ENCODE measurements at places on chromosomes 2 and 18. TPM values are rescaled to one million over a fixed set of nuclear protein-coding genes. Genes with fewer than 3 reads are reported as not detected.

DNA sequence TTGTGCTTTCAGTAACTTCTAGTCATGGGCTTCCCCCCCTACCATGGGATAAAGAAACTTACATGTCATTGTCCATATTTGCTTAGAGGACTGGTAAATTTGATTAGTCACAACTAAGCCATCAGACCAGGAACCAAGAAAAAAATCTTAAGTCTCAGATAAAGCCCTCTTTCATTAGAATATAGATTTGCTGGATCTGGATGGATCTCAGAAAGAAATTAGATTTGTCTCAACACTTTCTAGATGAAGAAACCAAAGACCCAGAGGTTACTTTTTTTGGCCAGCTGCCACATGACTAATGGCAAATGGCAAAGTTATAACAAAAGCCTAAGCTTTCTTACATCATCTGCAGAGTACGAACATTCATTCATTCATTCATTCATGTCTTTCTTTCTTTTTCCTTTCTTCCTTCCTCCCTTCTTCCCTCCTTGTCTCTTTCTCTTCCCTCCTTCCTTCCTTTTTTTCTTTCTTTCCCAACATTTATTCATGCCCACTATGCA lies 60.2 kb downstream of the CDCA7 start:
- no peaks in the 10 kb centered on the region for H3K36me3 ChIP-seq
- no peaks in the 10 kb centered on the region for H3K4me1 ChIP-seq
- no peak overlapping the region for H3K27ac ChIP-seq
- no peak overlapping the region for H3K4me3 ChIP-seq

GRCh38 chr2:181851726-181852125 lies 39.8 kb upstream of the ITPRID2 start:
- H3K27me3 ChIP-seq, result no peaks in the 10 kb centered on the region
- H3K36me3 ChIP-seq, result no peaks in the 10 kb centered on the region
- no peak for DNase-seq

DNA sequence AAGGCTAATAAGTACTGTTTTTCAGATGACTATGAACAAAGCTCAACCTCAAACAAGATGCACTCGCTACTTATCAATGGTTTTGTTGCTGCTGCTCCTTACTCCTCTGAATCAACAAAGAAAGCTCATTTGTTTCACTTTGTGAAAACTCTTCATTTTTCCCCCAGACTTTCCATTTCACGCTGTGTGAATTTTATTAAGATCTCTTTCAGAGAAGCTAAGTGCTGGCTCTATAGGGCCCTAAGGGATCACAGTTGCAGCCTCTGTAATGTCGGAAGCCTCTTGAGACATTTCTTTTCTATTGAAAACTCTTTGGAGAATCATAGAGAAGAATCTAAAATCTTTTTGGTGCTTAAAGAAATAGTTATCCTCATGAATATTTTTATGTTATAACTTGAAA lies 209.8 kb downstream of the CD226 start:
- H3K27ac ChIP-seq, result no peak overlapping the region
- no peaks in the 10 kb centered on the region for H3K27me3 ChIP-seq
- no peak for DNase-seq
- no peaks in the 10 kb centered on the region for H3K36me3 ChIP-seq
- H3K4me3 ChIP-seq, result no peak overlapping the region
- H3K4me1 ChIP-seq, result no peaks in the 10 kb centered on the region

GRCh38 chr18:61764381-61764780 lies 128.4 kb downstream of the RNF152 start:
- H3K36me3 ChIP-seq, result no peaks in the 10 kb centered on the region
- no peaks in the 10 kb centered on the region for H3K27me3 ChIP-seq
- H3K4me3 ChIP-seq, result no peak overlapping the region
- no peak for DNase-seq
- H3K4me1 ChIP-seq, result no peaks in the 10 kb centered on the region

DNA sequence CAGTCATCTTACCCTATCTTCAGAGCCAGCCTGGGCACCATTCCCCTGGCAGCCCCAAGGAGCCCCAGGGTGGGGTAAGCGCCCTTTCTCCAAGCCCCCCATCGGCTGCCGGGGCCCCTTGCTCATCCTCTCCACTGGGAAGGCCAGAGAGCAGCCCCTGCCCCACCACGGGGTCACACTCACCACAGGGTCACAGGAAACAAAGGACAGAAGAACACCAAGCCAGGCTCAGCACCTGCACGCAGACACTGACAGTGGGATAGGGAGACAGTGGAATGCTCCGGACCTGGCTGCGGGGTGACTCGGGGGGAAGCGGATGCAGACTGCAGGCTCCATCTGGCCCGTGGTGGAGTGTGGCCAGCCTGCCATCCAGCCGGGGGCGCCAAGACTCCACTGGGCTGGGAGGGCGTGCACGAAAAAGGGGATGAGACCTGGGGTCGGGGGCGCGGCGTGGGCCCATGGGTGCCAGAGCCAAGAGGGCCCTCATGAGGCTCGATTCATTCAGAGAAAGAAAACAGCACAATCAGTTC lies 21.1 kb downstream of the HDAC4 start:
- H3K27ac ChIP-seq, result no peak overlapping the region
- no peak for DNase-seq
- H3K4me3 ChIP-seq, result no peak overlapping the region
- H3K27me3 ChIP-seq, result no peaks in the 10 kb centered on the region
- H3K4me1 ChIP-seq, result peaks cover 15% of the 10 kb centered on the region

GRCh38 chr2:191618786-191619185 lies 59.1 kb upstream of the NABP1 start:
- no peaks in the 10 kb centered on the region for H3K27me3 ChIP-seq
- no peak overlapping the region for H3K4me3 ChIP-seq
- H3K36me3 ChIP-seq, result no peaks in the 10 kb centered on the region
- no peak overlapping the region for H3K27ac ChIP-seq

The RAPGEF4 gene
- total RNA-seq, result 8.8 TPM

The EPB41L3 gene
- 154 TPM for total RNA-seq

The TCF7L1 gene
- total RNA-seq, result 13.2 TPM

The KIAA2012 gene
- not detected for total RNA-seq

The MEP1B gene
- not detected for total RNA-seq

GRCh38 chr2:230496891-230497290 lies 80.9 kb downstream of the SP100 start:
- no peaks in the 10 kb centered on the region for H3K27me3 ChIP-seq
- H3K36me3 ChIP-seq, result peaks cover 19% of the 10 kb centered on the region
- no peaks in the 10 kb centered on the region for H3K4me1 ChIP-seq
- H3K4me3 ChIP-seq, result no peak overlapping the region

DNA sequence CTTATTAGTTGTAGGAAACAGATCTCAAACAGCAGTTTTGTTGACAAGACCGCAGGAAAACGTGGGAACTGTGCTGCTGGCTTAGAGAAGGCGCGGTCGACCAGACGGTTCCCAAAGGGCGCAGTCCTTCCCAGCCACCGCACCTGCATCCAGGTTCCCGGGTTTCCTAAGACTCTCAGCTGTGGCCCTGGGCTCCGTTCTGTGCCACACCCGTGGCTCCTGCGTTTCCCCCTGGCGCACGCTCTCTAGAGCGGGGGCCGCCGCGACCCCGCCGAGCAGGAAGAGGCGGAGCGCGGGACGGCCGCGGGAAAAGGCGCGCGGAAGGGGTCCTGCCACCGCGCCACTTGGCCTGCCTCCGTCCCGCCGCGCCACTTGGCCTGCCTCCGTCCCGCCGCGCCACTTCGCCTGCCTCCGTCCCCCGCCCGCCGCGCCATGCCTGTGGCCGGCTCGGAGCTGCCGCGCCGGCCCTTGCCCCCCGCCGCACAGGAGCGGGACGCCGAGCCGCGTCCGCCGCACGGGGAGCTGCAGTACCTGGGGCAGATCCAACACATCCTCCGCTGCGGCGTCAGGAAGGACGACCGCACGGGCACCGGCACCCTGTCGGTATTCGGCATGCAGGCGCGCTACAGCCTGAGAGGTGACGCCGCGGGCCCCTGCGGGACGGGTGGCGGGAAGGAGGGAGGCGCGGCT lies at the start of gene TYMS:
TYMS (plus strand) TSS at position 343 of the 690 bp plus-strand sequence; CDS start at position 433, 90 bp downstream.
- peak; percentile 58 for DNase-seq
- peaks cover 10% of the 10 kb centered on the region for H3K4me1 ChIP-seq
- H3K27me3 ChIP-seq, result no peaks in the 10 kb centered on the region

- H3K36me3 ChIP-seq, result no peaks in the 10 kb centered on the region
- no peaks in the 10 kb centered on the region for H3K4me1 ChIP-seq
- H3K27me3 ChIP-seq, result no peaks in the 10 kb centered on the region
- no peak overlapping the region for H3K4me3 ChIP-seq
- no peak overlapping the region for H3K27ac ChIP-seq
Observed at GRCh38 chr2:58891828-58892377, 650.8 kb upstream of the FANCL start.

DNA sequence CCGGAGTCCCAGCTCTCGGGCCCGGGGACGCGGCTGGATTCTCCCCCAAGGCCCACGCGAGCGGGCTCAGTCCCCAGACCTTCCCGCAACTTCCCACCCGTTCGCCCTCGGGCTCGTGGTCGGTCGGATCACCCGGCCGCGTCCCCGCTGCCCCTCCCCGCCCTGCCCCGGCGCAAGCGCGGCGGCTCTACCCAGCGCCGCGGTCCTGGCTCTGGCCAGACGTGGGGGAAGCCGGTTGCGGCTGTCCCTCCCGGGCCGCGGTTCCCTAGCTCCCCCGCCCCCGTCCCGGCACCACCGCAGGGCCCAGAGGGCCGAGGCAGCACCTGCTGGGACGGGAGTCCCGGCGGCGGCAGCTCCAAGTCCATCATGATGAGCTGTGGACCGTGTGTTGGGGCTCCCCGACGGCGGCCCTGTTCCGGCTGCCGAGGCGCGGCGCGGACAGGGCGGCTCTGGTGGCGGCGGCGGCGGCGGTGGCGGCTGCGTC lies 276 bp downstream of the NFE2L2 start:
- no peaks in the 10 kb centered on the region for H3K36me3 ChIP-seq
- no peaks in the 10 kb centered on the region for H3K27me3 ChIP-seq
- DNase-seq, result no peak
- H3K4me1 ChIP-seq, result peaks cover 27% of the 10 kb centered on the region

DNA sequence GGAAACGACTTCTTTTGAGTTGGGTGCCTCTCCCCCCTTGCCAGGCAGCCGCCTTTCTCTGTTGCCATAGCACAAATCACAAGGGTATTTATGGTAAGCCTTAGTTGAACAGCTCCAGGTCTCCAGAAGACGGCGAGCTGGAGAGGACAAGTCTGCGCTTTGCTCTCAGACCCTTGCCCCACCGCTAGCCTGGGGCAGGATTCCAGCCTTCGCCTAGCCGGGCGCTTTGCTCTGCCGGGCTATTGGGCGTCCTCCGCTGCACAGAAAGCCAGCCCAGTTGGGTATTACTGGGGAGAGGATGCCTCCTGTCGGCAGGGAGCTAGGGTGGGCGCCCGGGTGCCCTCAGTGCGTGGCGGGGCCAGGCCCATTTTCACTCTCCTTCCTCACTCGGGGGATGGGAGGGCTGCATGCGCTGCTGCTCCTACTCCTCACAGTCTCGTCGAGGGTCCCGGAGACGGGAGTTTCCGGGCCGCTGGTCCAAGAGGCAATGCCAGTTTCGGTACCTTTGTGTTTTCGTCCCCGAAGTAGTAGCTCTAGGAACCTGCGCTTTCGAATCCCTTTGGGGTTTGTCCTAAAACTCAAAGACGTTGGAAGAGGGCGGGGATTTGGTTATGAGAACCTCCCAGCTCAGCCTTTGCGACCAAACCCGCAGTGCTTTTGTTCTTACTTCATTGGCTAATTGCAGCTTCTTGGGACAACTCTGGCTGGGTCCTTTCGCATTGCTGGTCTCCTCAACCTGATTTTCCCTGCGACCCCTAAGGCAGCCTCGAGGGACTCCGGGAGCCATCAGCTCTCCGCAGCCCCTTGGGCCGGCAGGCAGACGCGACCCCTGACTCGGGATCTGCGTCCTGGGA lies 3.6 kb upstream of the DLX2 start:
- no peaks in the 10 kb centered on the region for H3K36me3 ChIP-seq
- peak overlapping the region; percentile 60 for H3K4me3 ChIP-seq
- H3K27ac ChIP-seq, result no peak overlapping the region
- H3K27me3 ChIP-seq, result peaks cover 47% of the 10 kb centered on the region
- peak; percentile 49 for DNase-seq

DNA sequence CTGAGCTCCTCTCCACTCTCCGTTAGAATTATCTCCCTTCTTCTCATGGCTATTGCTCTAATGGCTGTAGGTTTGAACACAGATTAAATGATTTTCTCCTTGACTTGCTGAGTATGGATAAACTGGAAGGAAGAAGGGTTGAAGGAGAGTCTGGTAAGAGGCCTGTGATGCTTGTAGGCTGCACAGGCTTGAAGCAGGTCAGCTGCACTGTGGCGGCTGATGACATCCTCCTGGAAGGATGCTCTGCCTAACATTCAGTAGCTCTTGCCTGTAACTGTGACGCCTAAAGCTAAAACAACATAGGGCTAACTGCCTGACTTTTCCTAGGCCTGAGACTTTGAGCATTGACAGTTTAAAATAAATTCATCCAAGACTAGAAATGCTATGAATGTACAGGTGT lies 166.3 kb downstream of the MREG start:
- peaks cover 2% of the 10 kb centered on the region for H3K36me3 ChIP-seq
- peak overlapping the region; percentile 58 for H3K4me3 ChIP-seq
- H3K4me1 ChIP-seq, result peaks cover 86% of the 10 kb centered on the region
- DNase-seq, result peak; percentile 58
- H3K27me3 ChIP-seq, result no peaks in the 10 kb centered on the region

GRCh38 chr18:9734189-9734588 lies 26.1 kb downstream of the RAB31 start:
- H3K27ac ChIP-seq, result no peak overlapping the region
- no peak for DNase-seq
- H3K4me1 ChIP-seq, result peaks cover 14% of the 10 kb centered on the region
- no peaks in the 10 kb centered on the region for H3K36me3 ChIP-seq
- no peak overlapping the region for H3K4me3 ChIP-seq

The FANCL gene
- total RNA-seq, result 16.7 TPM

DNA sequence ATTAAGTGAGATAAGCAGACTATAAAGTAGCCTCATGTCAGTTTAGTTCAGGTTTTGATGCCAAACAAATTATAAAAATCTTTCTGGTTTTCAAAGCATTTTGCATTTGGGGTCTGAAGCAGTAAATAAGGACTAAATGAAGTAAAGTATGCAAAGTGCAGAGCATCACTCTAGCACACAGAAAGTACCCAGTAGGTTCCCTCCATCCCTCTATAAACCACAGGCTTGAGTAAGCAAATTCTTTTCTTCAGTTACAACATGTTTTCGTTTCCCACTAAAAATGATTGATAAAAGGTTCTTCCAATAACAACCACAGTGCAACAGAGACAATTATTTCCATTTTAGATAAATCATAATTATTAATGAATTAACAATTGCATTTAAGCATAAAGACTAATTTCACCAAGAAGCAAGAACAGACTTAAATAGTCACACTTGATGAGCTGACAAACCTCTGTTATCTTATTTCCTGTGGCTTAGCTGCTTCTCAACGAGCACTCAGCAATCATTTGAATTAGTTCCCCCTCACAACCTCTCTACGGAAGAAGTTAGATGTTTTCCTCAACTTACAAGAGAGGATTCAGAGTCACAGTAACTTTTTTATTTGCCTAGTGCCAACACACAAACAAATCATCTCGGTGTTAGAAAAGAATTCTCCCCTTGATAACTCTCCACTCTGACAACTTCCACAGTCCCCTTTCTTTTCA lies 249.8 kb downstream of the NBAS start:
- peaks cover 3% of the 10 kb centered on the region for H3K36me3 ChIP-seq
- no peak for DNase-seq
- H3K4me3 ChIP-seq, result no peak overlapping the region
- H3K27ac ChIP-seq, result no peak overlapping the region

GRCh38 chr2:217743407-217743806 lies 259.4 kb downstream of the TNS1 start:
- H3K36me3 ChIP-seq, result no peaks in the 10 kb centered on the region
- no peak overlapping the region for H3K27ac ChIP-seq
- no peaks in the 10 kb centered on the region for H3K27me3 ChIP-seq

The PLEKHH2 gene
- 1.1 TPM for total RNA-seq

The PARD3B gene
- total RNA-seq, result 30.9 TPM

The TMEM127 gene
- 41.5 TPM for total RNA-seq

The SCN7A gene
- total RNA-seq, result not detected
